ENCODE measurements at places on chromosomes 11 and 22.

GRCh38 chr22:31947296-31947695 lies 3.0 kb downstream of the YWHAH start:
- peak; percentile 62 for DNase-seq

- DNase-seq: no peak
Measured at GRCh38 chr11:126332221-126332711, 23.2 kb upstream of the ST3GAL4 start.

DNA sequence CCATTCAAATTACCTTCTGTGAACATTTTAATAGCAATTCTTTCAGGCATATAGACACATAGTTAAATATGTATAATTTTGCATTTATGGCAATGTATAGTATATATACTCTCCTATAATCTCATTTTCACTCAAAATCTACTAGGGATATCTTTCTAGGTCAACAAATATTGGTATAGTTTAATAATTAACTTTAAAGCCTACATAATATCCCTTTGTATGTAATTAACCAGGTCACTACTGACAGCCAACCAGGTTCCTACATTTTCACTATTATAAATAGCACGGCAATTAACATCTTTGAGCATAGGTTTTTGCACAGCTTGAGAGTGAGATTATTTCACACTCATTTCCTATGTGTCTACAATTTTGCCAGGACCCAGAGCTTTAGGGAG lies 15.8 kb downstream of the OR2AG2 start:
- DNase-seq: no peak

- DNase-seq: no peak
Measured at GRCh38 chr22:23033116-23033905, 37.0 kb upstream of the GNAZ start.

DNA sequence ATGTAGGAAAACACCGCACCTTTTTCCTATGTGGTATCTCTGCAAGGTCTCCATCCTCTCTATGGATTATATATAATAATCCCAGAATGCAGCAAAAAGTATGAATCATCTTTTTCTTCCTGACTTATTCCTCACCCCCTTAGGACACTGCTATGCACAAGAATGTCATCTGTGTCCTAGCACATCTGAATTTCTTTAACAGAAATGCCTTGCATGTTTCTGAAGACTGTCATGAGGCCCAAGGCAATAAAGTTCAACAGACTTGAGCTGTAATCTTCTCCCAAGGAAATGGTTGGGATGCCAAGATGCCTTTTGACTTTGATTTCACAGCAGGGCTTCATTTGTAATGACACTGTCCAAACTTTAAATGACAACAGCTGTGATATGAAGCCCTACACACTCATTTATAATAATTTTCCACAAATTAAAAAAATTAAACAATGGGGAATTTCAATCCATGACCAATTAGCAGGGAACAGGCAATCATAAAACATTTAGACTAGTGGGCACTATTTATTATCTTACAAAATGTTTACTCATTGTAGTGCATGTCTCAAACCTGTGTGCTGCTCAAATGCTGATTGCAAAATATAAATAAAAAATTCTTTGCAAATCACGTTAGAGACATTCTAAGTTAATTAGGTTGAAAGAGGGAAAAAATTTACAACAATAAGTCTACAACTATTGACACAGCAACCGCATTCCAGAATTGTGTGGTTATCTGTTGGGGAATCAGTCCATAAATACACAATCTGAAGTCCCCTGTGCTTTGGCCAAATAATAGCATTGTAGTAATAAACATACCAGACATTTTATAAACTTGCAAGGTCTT lies 242.3 kb downstream of the SWAP70 start:
- DNase-seq: no peak

GRCh38 chr11:1896923-1897322 lies 5.2 kb upstream of the PRR33 start:
- no peak for DNase-seq
